Karpas-422 (cell line): ENCODE measurements at places on chromosomes 4 and X. TPM values are rescaled to one million over a fixed set of nuclear protein-coding genes. Genes with fewer than 3 reads are reported as not detected.
A peak's percentile ranks its signal among the peaks of the same experiment; 100 is the strongest.

GRCh38 chr4:56127716-56128115 lies 179.0 kb downstream of the CEP135 start:
- no peak for DNase-seq

GRCh38 chrX:124239911-124240310 lies 92.5 kb upstream of the TEX13D start:
- no peak for DNase-seq

DNA sequence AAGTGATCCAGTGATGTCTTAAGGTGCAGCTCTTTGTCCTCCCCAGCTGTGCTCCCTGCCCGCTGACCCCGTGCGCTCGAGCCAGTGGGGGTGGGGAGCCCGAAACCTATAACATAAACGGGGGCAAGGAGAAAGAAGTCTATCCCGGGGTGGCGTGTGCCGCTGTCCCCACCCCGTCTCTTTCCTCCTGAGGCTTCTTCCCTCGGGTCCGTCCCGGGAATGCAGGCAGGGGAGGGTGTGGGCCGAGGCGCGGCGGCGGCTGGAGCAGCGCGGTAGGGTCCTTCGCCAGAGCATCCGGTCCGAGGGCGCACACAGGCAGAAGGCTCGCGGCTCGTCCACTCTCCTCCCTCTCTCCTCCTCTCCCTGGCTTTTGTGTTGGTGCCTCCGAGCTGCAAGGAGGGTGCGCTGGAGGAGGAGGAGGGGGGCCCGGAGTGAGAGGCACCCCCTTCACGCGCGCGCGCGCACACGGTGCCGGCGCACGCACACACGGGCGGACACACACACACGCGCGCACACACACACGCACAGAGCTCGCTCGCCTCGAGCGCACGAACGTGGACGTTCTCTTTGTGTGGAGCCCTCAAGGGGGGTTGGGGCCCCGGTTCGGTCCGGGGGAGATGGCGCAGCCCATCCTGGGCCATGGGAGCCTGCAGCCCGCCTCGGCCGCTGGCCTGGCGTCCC lies at the start of gene RAB33A:
Gene RAB33A, plus strand, starts transcription at position 517 of the 681 bp plus-strand sequence. Its CDS starts 101 bp downstream, at position 618.
- peak; percentile 65 for DNase-seq

- DNase-seq: peak; percentile 43
Observed at GRCh38 chr4:176377780-176378179, 58.0 kb downstream of the SPCS3 start.

- no peak for DNase-seq
Observed at GRCh38 chr4:76568262-76568661, 133.2 kb downstream of the SHROOM3 start.

UGT2B11 gene
- not detected in 2 replicates for total RNA-seq

GRCh38 chrX:10109695-10110094 lies 47.1 kb upstream of the CLCN4 start:
- DNase-seq: no peak

DNA sequence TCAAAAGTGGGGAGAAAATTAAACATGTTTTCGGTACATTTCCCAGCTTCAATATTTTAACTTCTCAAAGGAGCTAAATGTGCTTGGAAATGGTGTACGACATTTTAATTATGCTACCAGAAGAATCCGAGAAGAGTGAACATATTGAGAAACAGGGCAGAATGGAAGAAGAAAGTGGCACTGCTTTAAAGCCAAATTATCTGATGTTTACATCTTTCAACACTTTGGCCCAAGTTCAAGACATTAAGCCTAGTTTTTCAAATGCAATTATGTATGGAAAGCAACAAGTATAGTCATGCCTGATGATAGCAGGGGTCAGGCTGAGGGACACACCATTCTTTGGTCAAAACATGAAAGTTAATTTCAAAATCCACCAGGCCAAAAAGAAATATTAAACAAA lies 577.9 kb upstream of the ZFP42 start:
- no peak for DNase-seq

TCEAL9 gene
- total RNA-seq: 13.2 and 18.8 TPM in 2 replicates

GRCh38 chr4:3338976-3339531 lies 46.2 kb downstream of the RGS12 start:
- no peak for DNase-seq

PNMA3 gene
- total RNA-seq: not detected in 2 replicates

PLXNB3 gene
- total RNA-seq: not detected in 2 replicates

GRCh38 chr4:149347139-149347538 lies 468.5 kb downstream of the IQCM start:
- no peak for DNase-seq

DNA sequence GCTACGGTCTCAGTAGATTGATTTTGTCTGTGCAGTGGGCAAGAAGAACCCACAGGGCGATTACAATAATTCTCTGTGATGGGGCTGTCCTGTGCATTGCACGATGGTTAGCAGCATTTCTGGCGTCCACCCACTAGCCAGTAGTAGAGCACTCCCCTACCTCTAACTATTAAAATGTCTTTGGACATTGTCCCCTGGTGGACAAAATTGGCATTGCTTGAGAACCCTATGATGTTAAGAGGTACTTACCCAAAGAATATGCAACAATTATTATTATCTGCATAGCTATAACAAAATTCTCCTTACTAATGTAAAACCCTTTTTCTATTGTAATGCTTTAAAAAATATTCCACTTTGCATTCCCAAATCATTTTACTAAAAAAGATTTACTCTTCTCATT lies 109.5 kb upstream of the VCX3A start:
- DNase-seq: peak; percentile 76

USO1 gene
- 20.2 and 26.2 TPM in 2 replicates for total RNA-seq

GPC4 gene
- total RNA-seq: not detected in 2 replicates

DNA sequence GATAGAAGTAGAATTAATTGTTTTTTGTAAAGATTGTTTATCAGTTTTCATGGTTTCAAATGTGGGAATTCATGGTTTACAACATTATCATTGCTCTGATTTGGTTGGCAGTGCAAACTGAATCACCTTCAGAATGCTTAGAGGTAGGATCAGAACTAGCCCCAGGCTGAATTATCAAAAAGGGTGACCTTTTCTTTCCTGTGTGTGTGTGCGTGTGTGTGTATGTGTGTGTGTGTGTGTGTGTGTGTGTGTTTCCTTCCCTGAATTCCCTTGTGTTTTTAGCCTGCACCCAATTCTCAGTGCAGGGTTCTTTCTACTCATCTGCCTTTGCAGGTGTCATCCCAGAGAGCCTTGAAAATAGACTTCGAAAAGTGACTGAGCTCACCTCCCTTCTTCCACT lies 125.0 kb downstream of the BMPR1B start:
- no peak for DNase-seq

DNA sequence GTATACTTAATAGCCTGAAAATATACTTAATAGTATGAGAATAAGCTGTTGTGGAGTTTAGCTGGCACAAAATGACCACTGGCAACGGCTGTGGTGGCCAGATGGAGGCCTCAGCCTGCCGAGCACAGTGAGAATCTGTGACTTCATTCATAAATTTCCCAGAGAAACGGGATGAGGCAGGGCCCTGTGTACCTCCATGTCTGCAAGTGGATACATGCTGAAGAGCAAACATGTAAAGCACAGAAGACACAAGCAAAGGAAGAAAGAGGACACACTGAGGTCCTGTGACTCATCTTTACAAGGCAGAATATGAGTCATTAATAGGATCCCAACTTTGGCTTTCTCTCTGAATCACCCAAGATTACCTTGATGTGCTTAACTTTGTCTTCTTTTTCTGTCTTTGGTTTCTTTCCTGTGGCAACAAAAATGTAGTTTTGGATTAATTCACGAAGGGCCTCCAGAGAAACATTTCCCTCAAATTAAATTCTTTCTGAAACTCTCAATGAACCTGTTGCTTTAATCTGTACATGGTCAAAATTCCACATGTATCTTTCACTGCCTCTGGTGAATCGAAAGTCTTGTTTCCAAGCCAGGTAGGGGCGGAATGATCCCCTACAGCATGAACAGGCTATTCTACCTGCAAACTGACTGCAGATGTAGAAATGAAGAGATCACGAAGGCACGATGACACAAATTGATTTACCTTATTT lies 56.4 kb downstream of the IRF2 start:
- DNase-seq: peak; percentile 44

- DNase-seq: no peak
Observed at GRCh38 chr4:31379364-31379763, 659.2 kb downstream of the PCDH7 start.
